ENCODE measurements at places on chromosomes 5 and 9.

DNA sequence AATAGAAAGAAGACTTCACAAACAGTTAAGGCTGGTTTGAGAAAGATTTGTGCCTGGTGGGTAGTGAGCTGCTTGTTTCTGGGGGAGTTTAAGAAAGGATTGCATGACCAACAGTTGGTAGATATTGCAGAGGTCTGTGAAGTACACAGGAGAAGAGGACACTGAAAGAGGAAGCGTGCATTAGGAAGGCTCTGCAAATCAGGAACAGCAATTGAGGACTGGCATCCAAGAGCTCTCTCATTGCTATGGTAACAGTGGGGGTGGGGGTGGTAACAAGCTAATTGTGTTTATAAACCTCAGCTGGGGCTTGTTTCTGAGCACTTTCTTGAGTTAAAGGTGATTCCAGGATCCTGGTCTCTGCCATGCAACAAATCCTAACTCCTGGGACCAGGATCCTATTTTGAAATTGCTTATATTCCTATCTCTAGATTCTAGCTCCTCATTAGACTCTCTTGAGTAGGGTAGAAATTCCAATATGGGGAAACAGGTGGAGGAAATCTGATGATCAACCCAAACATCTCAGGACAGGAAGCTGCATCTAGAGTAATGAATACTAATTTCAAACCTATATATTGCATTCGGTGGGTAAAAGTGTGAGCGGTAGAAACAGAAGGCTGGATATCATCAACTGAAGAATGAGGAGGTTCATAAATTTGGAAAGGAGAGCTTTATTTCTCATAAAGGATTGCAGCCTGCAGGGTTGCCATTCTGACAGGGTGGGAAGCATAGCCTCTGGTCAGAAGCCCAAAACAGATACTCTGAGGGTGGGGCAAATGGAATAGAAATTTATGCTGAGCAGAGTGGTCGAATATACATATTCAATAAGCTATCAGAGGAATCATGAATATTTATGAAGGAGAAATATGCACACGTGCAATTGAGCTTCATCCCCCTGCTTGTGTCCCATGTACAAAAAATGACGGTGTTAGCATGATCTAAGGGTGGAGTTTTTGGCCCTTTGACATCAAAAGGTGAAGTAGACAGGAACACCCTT is 79.4 kb downstream of the PTTG1 start:
- DNase-seq, result peak; percentile 8

GRCh38 chr9:107739601-107740082 is 250.1 kb upstream of the KLF4 start:
- DNase-seq, result peak; percentile 25

GRCh38 chr5:109451146-109451545 is 41.4 kb upstream of the PJA2 start:
- peak; percentile 84 for DNase-seq

DNA sequence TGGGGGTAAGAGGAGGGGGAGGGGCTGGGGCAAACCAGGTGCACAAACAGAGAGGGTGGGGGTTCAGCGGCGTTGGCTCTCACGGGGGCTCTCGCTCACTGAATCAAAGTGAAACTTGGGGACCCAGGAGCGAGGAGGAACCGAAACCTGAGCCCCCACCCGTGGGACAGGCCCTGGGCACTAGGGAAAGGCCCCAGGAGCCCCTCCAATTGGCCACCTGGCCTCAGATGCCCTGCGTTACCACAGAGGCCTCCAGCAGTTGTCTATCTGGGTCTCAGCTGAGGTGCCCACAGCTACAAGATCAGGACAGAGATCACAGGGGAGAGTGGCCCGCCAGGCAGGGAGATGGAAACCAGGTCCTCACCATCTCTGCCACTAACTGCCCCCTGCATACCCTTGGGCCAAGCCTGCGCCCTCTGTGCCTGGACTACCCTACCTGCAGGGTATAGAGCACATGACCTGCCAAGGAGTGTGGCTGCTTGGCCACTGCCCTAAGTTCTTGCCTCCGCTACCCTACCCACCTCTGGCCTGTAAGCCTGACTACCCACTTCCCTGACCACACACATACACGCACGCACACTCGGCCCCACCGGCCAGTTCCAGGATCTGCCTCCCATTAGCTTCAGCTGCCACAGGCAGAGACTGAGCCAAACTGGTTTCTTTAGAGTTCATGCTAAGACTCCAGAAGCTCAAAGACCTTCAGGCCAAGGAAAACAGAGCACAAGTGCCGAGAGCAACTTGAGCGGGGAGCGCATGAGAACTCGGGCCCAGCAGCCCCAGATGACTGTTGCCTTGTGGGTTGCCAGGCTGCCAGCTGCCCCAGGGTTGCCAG is 39.9 kb downstream of the PAX5 start:
- DNase-seq, result no peak

DNA sequence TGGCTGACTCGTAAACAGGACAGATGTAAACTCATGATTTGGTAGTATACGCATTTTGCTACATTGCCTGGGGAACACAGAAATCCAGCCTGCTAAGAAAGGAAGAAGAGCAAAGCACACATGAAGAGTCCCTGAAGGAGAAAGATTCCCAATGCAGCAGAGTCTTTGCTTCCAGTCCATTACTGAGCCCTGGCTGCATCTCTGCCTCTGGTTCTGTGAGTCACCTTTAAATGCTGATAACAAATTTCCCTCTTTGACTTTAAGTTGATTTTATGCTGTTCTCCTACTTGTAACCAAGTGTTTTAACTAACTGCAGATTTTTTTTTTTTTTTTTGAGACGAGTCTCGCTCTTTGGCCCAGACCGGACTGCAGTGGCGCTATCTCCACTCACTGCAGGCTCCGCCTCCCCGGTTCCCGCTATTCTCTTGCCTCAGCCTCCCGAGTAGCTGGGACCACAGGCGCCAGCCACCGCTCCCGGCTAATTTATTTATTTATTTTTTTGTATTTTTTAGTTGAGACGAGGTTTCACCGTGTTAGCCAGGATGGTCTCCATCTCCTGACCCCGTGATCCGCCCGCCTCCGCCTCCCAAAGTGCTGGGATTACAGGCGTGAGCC is 8.5 kb upstream of the PRXL2C start:
- no peak for DNase-seq

GRCh38 chr9:136091582-136092352 is 3.3 kb downstream of the NACC2 start:
- DNase-seq, result no peak

- DNase-seq, result no peak
Measured at GRCh38 chr5:172412724-172413286, 41.5 kb downstream of the SH3PXD2B start.

DNA sequence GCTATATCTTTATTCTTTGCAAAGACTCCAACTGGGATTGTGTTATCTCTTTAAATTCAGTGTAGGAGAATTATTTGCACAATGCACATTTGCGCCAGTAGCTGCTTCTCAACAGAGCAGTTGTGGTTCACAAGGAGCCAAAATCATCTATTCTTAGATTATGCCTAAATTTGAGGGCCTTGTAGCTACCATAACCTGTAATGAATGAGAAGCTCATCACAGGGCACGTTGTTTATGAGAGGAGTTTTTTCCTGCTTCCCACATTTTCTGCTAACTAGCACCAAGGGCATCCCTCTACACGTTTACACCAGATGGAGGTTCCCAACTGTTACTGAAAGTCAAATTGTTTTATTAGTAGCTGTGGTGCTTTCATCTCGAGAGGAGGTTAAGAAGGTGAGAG is 322.4 kb downstream of the TMEM161B start:
- DNase-seq, result no peak

DNA sequence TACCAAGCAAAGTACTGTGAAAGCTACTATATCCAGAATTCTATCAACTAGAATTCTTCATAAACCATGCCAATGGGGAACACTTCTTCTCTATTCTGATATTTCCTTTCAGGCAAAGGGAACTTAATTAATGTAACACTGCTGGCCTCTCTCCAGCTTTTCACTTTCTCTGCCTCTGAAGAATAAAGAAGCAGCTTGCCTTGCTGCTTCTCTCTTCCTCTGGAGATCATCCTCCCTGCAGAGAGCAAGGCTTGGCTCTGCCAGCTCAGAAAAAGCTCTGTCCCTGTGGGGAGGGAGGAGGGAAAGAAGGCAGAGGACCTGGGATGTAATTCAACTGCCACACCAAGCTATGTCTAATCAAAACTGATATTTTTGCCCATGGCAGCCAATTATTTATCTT is 6.5 kb downstream of the CTNND2 start:
- DNase-seq, result no peak

DNA sequence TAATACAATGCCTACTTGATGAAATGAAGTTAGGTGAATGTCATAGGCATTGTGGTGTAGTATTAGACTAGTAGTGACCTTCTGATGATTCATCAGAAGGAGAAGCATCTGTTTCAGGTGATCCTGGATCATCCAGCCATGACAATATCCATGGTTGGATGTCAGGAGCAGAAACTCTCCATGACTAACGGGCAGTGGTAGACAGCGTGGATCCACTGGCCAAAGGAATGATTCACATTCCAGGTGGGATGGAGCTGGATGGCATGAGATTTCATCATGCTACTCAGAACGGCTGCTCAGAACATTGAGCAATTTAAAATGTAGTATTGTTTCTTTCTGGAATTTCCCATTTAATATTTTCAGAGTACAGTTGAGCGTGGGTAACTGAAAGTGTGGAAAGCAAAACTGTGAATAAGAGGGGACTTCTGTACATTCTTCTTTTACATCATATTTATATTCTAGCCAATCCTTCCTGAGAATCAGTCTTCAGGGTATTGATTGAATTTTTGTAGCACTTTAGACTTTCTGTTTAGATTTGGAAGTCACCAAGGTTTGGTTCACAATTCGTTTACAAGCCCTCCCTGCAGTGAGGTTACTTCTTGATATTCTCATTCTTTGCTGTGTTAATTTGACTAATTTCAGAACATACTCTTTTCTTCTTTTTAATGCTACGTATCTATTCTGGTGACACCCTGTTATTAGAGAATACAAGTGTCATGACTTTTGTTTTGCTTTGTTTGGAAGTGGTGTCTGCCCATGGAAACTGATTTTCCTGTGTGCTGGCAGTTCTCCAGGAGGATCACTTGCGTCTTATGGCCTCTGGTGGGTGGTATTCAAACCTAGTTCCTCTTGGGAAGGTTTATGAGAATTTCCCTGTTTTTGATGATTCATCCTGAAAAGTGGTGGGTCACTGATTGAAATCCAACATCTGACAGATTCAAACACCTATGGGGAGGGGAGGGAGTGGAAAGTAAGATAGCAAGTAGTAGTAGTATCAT is 12.2 kb upstream of the CLINT1 start:
- DNase-seq, result no peak

GRCh38 chr9:80811003-80811402 is 878.3 kb downstream of the TLE1 start:
- no peak for DNase-seq

DNA sequence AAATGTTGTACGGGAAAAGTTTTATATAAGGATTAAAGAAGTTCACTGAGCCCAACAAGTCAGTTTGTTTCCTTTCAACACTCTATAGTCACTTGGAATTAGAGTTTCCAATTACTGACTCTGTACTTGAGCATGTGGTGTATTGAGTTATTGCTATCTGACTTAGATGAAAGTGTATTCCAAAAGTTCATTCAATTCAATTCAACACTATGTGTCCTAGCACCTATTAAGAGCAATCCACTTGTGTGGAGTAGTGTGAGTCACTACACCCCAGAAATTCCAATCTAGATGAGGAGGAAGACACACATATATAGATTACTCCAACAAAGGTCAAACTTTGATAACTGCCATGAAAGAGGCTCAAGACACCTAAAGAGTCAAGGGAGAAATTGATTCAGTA is 98.2 kb upstream of the SLCO6A1 start:
- DNase-seq, result no peak

DNA sequence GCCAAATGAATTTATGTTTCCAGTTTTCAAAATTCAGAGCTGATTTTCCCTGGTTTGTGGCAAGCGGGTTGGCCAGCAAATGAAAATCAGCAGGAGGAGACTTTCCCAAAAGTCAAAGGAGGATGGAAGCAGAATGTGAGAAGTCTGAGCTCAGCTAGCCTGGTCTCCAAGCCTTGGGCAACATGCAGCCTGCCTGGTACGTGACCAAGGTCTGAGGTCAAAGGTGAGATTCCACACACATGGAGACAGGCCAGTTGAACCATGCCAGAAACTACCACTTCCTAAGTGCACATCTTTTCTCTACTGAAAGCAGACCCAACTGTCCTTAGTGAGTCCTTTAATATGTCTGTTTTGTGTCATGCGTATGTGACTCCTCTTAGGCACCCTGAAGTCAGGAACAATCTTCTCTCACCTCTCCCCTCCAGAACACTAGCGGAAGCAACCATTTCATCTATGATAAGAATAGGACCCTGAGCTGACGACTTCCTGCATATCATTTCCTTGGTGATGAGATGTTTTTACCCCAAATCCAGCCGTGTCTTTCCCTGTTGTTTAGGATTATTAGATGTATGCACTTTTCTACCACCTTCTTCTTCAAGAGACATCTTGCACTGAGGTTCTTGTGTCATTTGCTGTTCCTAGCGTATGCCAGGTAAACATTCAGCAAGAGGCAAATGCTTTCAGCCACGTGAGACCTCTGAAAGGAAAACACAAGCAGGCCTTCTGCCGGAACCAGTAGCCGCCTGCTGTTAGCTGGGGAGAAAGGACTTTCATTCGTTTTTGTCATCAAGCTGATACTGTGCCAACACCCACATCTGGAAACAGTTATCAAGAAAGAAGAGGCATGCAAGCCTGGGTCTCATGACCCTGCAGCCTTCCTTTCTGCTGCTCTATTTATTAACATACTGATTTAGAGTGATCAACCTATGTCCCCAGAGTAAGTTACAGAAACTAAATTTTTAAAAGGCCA is 9.7 kb upstream of the TGFBI start:
- no peak for DNase-seq

DNA sequence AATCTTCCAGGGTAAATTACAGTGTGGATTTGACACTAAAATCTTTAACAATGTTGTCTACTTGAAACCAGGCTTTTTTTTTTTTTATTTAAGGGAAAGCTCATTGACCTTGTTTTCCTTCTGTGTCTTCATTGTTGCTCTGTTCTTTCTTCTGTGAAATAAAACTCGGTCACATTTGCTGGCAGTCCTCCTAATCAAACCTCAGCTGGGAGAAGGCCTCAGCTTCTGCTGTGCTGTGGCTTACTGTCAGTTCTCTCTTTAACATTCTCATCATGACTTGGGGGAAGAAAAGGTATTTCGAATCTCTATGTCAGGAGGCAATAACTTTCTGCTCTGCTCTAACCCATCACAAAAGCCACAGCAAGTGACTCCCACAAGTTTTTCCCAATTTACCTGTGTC is 268.9 kb downstream of the ZNF608 start:
- no peak for DNase-seq

DNA sequence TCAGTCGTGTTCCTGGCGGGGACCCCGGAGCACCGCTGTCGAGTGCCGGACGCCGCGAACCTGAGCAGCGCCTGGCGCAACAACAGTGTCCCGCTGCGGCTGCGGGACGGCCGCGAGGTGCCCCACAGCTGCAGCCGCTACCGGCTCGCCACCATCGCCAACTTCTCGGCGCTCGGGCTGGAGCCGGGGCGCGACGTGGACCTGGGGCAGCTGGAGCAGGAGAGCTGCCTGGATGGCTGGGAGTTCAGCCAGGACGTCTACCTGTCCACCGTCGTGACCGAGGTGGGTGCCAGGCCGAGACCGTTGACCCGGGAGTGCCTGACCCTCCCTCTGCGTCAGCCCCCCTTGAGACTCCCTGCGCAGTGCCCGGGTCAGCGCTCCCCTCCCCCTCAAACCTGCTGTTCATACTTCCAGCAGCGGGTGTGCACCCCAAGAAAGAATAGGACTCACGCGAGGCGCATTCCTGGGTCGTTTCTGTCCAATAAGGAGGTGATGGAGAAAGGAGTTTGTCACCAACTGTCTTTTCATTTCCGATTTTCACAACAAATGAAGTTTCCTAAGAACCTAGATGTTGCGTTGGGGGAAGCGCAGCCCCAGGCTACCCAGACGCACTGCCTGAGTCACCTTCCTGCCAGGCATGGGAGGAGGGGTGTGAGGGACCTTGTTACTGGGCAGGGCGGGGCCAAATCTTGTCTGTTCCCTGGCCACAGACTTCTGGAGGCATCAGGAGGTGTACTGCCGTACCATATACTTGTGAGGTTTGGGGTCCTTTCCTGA is 722 bp downstream of the SLC22A4 start:
- DNase-seq, result no peak
